ENCODE measurements at places on chromosomes 11 and 22.
A peak's percentile ranks its signal among the peaks of the same experiment; 100 is the strongest.

- DNase-seq = peak; percentile 95
These were observed 45.1 kb downstream of the C11orf96 start for GRCh38 chr11:43987384-43988039.

GRCh38 chr11:57230316-57230715 lies 6.7 kb downstream of the APLNR start:
- no peak for DNase-seq

DNA sequence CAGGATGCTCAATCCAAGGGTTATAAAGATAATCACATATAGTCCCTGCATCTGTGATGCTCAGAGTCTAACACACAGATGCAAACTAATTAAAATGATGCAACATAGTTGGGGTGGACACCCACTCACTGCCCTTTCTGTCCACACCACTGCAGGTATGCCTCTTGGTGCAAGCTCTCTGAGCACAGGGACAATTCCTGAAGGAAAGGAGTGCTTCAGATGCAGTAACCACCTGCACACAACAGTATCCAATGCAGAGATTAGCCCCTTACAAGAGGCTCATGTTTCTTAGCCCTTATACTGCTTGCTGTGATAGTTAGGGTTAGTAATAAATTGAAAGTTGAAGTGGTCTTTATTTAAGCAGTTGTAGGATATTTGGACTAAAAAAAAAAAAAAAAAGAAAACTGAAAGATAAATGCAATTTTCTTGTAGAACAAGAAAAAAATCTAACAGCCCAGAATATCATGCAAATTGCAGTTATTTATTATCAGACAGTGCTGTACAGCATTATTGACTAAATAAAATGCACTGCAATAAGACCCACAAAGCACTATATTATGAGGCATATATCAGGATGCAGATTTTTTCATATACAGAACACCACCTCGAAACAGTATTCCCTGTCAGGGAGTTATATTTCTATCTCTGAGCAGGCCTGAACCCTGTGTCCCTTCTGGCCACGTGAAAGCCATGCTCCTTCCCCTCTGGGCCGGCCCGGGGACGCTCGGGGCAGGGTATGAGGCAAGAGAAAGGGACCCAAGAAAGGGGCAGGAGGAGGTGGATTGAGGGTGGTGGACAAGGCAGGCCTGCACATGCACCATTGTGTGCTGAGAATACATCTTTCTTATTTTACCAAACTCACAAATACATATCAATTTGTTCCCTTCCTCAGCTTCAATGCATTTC lies 260.2 kb downstream of the OPCML start:
- no peak for DNase-seq

DNA sequence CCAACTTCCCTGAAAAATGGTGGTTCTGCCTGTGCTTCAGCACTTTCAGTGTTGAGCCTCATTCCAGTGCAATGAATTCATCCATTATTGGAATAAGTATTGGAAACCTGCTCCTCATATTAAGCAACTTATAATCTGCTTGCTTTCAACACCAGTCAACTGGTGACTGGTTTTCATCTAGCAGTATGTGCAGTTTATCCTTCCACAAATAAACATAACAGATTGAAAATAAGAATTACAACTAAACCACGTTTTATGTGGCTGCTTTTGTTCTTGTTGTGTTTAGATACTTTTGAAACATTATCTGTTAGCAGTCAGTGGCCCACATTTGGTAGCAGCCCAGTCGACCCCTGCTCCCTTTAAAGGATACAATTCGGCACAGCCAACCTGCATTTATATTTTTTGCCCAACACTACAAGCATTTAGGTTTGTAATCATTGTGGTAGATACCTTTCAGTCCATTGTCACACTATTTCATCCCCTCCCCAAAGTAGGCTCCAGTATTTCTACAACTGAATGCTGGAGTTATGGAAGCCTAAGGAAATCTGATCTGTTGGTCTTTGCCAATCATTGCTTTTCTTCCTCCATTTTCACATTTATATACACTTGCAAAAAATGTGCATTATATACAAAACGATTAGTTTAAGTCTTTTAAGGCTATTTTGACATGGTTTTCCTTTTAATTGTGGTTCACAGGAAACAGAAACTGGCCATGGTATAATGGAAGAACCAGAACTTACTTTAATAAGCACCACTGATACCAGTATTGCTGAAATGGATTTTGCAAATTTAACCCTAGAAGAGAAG lies 13.1 kb downstream of the TAF1D start:
- DNase-seq = no peak

- no peak for DNase-seq
These were observed 26.5 kb downstream of the MUC6 start for GRCh38 chr11:1009991-1010390.

DNA sequence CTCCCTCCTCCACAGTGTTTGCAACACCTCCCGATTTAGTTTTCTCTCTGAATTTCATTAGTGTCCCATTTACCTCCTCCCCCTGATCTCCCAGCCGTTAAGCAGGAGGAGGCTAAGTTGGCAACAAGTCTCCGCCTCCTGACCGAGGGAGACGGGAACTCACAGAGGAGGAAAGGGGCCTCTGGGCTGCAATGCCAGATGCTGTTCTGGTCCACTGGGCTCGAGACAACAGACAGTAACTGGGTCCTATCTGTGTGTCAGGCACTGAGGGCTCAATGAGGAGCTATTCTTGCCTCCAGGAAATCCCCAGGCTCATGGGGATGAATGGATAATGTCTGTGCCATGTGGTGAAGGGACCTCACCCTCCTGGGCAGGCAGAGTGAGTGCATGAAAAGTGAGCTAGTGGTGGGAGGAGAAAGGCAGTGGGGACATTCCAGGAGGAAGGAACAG lies 228.1 kb downstream of the TENM4 start:
- DNase-seq = no peak

DNA sequence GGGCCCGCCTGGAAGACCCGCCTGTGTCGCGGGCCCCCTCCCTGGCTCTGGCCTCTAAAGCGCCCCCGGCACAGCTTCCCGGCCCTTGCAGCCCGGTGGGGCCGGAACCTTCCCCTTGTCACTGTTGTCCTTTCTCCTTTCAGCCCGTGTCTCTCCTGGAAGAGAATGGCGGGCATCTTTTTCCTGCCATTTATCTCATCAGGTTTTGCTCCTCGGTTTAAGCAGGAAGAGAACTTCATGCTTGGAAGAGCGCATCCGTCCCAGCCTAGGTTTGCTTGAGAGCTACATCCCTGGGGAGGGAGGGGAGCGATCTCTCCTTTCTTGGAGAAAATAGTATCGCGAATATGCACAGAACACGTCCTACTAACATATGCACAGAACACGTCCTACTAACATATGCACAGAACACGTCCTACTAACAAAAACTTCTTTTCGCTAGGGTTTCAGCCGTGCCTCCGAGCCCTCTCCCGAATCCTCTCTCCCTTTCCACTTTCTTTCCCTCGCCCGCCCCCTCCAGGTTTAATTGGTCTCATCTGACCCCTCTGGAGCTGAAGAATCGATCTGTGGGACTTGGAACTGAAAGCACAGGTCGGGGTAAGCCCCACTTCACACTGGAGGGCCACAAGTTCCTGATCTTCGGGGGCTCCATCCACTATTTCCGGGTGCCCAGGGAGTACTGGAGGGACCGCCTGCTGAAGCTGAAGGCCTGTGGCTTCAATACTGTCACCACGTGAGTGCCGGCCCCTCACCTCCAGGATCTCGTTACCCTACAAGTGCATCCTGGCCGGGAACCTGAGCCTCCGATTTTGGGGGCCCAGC lies 1.2 kb downstream of the GLB1L3 start:
- DNase-seq = no peak

DNA sequence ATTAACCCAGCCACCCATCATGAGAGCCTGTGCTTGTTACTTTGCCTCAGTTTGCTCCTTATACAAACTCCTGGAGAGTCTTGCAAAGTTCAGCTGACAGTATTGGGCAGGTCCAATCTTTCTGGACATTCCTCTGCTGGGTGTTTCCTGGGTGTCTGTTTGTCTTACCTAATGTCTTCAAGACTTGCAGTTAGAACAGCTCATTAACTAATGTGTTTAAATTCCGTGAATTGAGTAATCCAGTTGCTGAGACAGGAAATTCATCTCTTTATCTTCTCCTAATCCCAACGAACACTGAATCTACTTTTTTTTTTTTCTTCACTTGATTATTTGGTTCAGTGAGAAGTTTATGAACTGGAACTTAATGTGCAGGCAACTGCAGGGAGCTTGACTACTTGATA lies 20.6 kb downstream of the BCO2 start:
- DNase-seq = no peak

- no peak for DNase-seq
These were observed 51.3 kb downstream of the BTG4 start for GRCh38 chr11:111460856-111461255.

DNA sequence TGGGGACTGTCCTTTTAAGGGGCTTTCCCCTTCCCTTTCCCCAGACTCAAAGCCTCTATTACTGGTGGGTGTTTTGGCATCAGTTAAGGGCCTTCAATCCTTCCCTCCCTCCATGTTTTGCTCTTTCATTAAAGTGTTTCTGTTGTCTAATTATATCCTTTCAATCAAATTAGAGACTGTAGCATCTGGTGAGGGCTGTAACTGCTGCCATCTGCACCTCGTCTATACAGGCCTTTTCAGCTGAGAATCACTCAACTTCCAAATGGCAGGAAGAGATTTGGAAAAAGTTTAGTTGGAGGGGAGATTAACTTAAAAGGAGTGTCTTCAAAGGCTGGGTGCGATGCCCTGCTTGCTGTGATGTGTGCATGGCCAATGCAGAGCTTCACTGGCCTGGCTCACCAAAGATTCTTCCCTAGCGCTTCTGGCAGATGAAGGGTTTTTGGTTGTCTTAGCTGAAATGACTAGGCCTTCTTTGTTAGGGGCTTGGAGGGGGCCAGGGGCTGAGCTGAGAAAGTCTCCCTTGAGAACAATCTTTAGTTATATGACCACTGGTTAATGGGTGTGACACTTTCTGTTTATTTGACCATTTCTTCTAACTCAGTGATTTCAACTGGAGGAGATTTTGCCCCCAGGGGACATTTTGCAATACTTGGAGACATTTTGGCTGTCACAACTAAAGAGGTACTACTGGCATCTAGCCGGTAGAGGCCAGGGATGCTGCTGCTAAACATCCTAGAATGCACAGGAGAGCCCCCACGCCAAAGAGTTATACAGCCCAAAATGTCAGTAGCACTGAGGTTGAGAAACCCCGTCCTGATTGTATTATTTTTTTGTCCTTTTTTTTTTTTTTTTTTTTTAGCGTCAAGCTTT lies 7.5 kb downstream of the KREMEN1 start:
- no peak for DNase-seq

- no peak for DNase-seq
These were observed 83.9 kb downstream of the OTOG start for GRCh38 chr11:17630936-17631335.

GRCh38 chr22:47851586-47851985 lies 1089.1 kb downstream of the TBC1D22A start:
- DNase-seq = no peak

DNA sequence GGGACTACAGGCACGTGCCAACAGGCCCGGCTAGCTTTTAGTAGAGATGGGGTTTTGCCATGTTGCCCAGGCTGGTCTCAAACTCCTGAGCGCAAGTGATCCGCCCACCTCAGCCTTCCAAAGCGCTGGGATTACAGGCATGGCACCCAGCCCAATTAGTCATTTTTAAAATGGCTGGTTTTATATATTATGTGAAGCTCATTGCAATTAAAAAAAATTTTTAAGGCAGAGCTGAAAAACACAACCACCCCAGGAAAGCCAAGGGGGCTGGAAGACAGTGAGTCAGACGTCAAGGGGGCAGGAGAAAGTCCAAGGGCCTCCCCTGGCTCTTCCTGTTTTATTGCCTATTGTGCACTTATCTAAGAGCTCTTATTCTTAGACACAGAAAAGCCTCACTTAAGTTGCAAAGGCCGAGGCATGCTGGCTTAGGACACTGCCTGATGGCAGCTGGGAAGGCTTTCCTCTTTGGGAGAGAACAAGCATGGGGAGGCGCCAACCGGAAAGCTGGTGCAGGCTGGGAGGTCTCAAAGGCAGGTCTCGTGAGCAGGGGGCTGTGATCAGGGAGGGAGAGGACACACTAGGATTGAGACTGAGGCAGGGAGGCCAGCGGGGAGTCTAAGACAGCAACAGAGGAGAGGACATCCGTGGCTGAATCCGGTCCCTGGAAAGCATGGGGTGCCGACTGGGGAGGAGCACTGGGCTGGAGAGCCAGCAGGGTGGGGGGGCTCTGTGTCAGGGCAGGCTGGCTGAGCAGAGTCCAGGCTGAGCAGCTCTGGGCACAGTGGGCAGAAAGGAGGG lies 11.1 kb upstream of the OSM start:
- peak; percentile 63 for DNase-seq

GRCh38 chr22:30457981-30458380 lies 13.8 kb downstream of the SEC14L3 start:
- DNase-seq = no peak

GRCh38 chr22:41922328-41922727 lies 4.3 kb downstream of the TNFRSF13C start:
- DNase-seq = no peak

- no peak for DNase-seq
These were observed 7.0 kb upstream of the CCDC86 start for GRCh38 chr11:60834742-60835533.

- DNase-seq = no peak
These were observed 11.3 kb upstream of the P2RY2 start for GRCh38 chr11:73206801-73207200.

GRCh38 chr11:45984192-45984591 lies 61.7 kb downstream of the LARGE2 start:
- DNase-seq = no peak

DNA sequence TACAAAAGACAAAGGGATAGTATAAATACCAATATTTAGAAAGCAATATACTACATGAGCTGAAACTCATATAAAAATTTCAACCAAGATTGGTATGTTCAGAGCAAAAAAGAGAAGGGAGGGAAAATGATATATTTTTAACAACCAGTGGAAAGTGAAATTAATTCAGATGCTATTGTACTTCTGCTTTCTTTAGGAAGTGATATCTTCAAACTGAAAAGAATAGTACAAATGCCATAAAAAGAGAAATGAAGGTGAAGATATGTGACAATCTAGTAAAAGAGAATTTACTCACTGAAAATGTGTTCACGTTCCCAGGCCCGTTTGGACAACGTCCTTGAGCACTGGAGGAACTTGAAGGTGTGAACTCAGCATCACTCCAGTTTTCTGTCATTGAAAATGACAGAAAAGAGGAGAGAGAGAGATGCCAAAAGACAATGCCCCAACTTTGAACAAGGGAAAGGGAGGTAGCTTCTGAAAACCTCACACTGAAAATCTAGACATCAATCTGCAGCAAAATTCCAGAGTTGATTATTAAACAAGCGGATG lies 47.5 kb downstream of the SC5D start:
- no peak for DNase-seq

- no peak for DNase-seq
These were observed 100.0 kb downstream of the PAX6 start for GRCh38 chr11:31711137-31711536.

GRCh38 chr11:132310390-132311375 lies 940.3 kb downstream of the NTM start:
- DNase-seq = no peak

GRCh38 chr22:49096476-49096875 lies 731.2 kb downstream of the BRD1 start:
- no peak for DNase-seq

DNA sequence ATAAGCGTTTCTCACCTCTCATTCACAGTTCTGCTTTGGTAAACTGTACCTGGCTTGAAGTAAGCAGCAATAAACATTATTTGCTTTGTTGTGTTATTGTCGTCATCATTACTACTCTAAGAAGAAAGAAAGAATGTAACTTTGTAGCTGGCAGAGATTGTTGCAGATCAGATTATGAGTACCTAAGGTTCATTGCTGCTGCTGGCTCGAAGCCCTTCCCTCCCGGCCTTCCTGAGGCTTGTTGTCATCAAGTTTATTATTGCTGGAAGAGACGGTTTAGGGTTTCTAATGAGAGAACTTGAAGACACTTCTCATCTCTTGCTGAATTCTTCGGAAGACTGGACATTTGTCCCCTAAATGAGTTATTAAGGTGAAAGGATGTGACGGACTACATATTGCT lies 101.3 kb downstream of the GRAMD1B start:
- no peak for DNase-seq
